ENCODE measurements at places on chromosomes 5 and 9.

DNA sequence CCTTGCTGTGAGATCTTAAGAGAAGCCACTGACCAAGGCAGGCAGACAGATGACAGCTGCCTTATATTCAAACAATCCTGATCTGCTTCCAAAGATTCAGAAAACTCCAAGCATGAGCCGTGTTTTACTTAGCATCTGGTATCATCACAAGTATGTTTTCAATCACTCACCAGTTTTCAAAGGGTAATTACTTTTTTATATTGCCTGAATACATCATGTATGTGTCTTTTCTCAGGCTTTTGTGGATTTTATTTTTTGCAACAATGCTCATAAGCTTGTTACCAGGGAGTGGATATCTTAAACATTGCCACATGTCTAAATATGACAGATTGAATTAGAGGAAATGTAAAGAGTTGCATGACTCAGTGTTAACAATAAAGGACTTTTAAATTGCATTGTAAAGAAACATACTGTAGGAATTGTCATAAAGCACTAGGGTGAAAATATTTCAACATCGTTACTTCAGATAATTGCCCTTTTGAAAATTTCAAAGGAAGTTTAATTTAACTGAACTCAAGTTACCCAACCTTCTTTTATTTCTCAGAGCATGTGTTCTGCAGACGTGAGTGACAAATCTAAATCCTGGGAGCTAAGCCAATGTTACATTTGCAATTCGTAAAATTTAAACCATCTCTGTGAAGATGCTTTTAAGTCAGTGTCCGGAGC lies 326.1 kb downstream of the PLK2 start:
- peak; percentile 51 for DNase-seq

- DNase-seq, result no peak
Observed at GRCh38 chr5:34042321-34042720, 692 bp downstream of the C1QTNF3 start.

- no peak for DNase-seq
Observed at GRCh38 chr9:88464851-88465250, 70.1 kb upstream of the NXNL2 start.

DNA sequence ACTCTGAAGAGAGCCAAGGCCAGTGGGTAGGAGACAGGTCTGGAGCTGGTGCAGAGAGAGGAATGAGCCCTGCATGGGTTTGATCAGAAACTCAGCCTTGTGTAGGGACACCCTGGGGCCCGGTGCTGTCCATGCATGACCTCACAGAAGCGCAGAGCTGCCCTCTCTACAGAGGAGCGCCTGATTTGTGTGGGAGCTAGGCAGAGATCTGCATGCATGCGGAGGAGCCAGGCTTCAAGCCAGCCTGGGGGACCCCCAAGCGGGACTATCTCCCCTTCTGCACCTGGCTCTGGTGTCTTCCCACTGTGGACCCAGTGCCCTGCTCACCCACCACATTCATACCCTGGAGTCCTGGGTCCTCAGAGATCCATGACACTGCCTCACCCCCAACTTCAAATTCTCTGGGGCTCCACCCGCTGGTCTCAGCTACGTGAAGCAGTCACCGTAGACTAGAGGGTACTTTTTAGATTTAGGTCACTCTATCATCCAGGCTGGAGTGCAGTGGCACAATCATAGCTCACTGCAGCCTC lies 2.6 kb upstream of the LCN2 start:
- DNase-seq, result no peak

DNA sequence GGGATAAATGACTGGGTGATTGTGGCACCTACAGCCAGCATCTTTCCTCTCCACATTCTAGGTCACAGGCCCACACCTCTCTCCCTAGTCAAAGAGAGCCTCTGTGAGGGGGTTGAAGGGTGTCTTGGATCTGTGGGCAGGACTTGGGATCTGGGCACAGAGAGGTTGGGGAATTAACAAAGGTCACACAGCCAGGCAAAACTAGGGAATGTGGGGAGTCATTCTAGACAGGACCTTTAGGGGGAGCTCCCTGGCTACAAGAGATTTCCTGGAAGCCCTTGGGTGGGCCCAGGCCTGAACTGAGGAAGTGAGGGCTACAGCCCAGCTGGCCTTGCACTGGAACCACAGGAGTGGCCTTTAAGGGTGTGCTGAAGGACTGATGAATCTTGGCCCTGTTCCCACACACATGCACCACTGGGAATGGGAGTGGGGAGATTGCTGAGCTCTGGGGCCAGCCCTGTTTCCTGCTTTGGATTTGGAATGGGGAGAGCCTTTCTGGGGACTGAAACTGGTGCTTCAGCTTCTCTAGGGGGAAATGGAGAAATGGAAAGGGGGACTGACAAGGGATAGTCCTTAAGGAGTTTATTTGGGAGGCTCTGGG lies 12.4 kb upstream of the CXXC5 start:
- no peak for DNase-seq

DNA sequence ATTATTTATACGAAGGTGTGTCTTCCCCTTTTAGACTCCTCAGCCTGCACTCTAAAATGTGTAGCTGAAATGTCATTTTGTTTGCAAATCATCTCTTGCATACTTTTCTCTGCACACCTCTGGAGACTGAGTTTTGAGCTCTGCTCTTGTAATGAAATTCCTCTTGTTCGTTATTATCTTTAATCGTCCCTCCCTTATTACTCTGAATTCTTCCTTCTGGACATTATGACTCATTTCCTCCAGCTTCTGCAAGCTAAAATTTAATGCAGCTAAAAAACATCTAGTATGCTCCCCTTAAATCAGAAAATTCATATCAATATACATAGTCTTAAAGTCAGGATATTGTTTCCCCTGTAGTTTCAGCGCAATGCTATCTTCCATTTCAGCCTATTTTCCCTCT lies 13.5 kb downstream of the ISL1 start:
- no peak for DNase-seq

Measured in SK-N-MC (cell line).